ENCODE measurements at places on chromosomes 6 and 20. TPM values are rescaled to one million over a fixed set of nuclear protein-coding genes. Genes with fewer than 3 reads are reported as not detected.

Gene CRISP3
- not detected for total RNA-seq

Gene RIPK1
- total RNA-seq: 10.6 TPM

Gene DYNLT2
- 0.47 TPM for total RNA-seq

Gene TCP11
- not detected for total RNA-seq

Gene GPR6
- total RNA-seq: not detected

Gene KHDRBS2
- not detected for total RNA-seq

Gene VWA7
- not detected for total RNA-seq

Gene NKAIN2
- total RNA-seq: not detected

Gene DZANK1
- 0.35 TPM for total RNA-seq

Gene OR10C1
- total RNA-seq: not detected

Gene KCNB1
- total RNA-seq: 3.0 TPM

Gene BANF2
- not detected for total RNA-seq

Gene HLA-DQA1
- not detected for total RNA-seq

Gene FOXQ1
- total RNA-seq: not detected

Gene TMEM200A
- total RNA-seq: 2.6 TPM

Gene DSP
- total RNA-seq: 1.6 TPM

Gene PRSS35
- 2.4 TPM for total RNA-seq

Gene LPA
- not detected for total RNA-seq

Gene SLC17A4
- total RNA-seq: not detected

Gene HUS1B
- not detected for total RNA-seq

Gene CNKSR3
- total RNA-seq: 6.0 TPM

Gene OR2H1
- not detected for total RNA-seq

Gene GPX5
- not detected for total RNA-seq

Gene FRMD1
- total RNA-seq: not detected

Gene KCNK5
- total RNA-seq: not detected

Gene ERVFRD-1
- total RNA-seq: not detected

Gene CD40
- 3.3 TPM for total RNA-seq

Gene LCA5
- total RNA-seq: 4.2 TPM

Gene CCN6
- total RNA-seq: not detected

Gene LTB
- total RNA-seq: 0.17 TPM

Gene PSORS1C2
- not detected for total RNA-seq

Gene GSTA2
- not detected for total RNA-seq

Gene VSX1
- not detected for total RNA-seq

Gene NKX2-2
- total RNA-seq: not detected

Gene WFDC11
- total RNA-seq: not detected

Gene RPS21
- 1,647 TPM for total RNA-seq

Gene C6orf118
- not detected for total RNA-seq

Gene COL9A1
- not detected for total RNA-seq

Gene ZSWIM1
- total RNA-seq: 10.3 TPM

Gene IRF4
- total RNA-seq: not detected

Gene ADGRF4
- total RNA-seq: 0.12 TPM

Gene ARFGEF3
- total RNA-seq: 0.12 TPM

Gene TMEM244
- total RNA-seq: not detected

Gene TRIM26
- total RNA-seq: 34.9 TPM

Gene DOK5
- total RNA-seq: 9.9 TPM

Gene RALGAPA2
- total RNA-seq: 6.0 TPM

Gene MUC22
- not detected for total RNA-seq

Gene GRIK2
- 2.3 TPM for total RNA-seq

Gene MEP1A
- not detected for total RNA-seq

Gene EPPIN
- not detected for total RNA-seq

Gene HMGCLL1
- not detected for total RNA-seq

Gene IRAK1BP1
- 1.3 TPM for total RNA-seq

Gene TBC1D32
- 3.3 TPM for total RNA-seq

All from pericardium fibroblast (primary cell).